Heart left ventricle (tissue), 16 donors: ENCODE measurements at places on chromosomes 16 and 17.

GRCh38 chr16:17470908-17471718 lies at the start of gene XYLT1:
Gene XYLT1, minus strand, starts transcription at chr16:17470960. Its CDS starts 164 bp downstream, at chr16:17470796.
- DNase-seq, result peak; percentile 41

- DNase-seq, result no peak
Measured at GRCh38 chr16:89266521-89267134, 49.1 kb downstream of the ZNF778 start.

GRCh38 chr16:17230932-17231581 lies 239.7 kb downstream of the XYLT1 start:
- no peak for DNase-seq

- no peak for DNase-seq
Measured at GRCh38 chr17:64296246-64296645, 33.2 kb upstream of the TEX2 start.

GRCh38 chr16:76729525-76729924 lies 452.3 kb downstream of the CNTNAP4 start:
- no peak for DNase-seq

GRCh38 chr17:36036235-36036634 lies 18.5 kb upstream of the CCL23 start:
- DNase-seq, result no peak

DNA sequence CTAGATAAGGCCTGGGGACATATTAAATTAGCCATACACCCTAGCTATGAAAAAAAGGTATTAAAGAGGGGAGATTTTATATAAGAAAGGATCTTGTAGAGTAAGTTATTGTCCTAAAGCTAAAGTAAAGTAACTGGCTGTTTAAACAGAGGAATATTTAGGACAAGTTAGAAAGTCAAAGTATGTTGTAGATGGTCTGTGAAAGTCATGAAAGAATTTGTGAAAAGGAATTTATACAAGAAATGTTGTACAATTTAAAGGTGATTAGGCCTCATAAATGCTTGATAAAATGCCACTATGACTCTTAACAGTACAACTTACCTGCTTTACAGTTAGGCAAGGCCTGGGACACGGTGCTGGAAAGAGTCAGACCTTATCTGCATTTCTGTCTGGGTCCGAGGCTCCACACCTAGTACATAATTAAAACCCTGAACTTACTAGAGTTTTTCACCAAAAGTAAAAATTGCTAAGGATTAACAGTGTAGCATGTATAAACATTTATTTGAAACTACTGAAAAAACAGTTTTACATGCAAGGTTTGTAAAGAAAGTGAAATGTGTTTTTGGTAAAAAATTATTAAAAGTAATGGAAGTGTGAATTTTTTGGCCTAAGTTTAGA lies 445.3 kb upstream of the TOM1L1 start:
- DNase-seq, result no peak

GRCh38 chr17:57679906-57680695 lies 65.0 kb downstream of the CCDC182 start:
- DNase-seq, result no peak

DNA sequence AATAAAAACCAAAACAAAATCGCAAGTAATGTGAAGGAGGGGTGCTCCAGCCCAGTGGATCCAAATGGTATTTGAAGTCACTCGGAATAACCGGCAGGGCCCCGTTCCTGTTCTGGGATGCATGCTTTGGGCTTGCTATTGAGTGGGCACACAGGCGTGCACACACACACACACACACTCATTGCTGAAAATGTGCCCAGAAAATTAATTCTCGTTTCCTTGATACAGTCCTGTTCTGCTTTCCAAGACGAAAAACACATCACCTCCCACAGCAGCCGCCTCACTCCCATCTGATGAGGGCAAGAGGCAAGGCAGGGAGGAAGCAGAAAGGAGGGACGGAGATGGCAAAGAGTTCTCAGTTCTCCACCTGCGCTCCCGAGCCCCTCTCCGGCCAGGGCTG lies 62.2 kb upstream of the SDK2 start:
- no peak for DNase-seq

DNA sequence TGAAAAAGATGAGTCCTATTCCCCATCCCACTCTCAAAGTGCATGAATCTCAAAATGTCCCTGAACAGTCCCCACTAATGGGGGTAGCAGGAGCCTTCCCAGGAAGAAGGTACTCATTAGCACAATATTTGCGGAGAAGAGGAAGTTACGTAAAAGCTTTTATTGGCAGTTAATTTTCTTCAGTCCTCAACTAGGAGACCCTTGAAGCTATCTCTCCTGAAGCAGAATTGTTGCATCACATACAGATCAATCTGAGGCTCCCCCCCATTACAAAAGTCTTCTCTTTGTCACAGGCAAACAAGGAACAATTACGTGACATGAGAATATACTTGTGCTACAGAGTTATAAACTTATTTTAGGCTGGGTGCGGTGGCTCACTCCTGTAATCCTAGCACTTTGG lies 14.2 kb downstream of the SLFN12L start:
- DNase-seq, result no peak
